ENCODE measurements at places on chromosomes 7 and 10.

DNA sequence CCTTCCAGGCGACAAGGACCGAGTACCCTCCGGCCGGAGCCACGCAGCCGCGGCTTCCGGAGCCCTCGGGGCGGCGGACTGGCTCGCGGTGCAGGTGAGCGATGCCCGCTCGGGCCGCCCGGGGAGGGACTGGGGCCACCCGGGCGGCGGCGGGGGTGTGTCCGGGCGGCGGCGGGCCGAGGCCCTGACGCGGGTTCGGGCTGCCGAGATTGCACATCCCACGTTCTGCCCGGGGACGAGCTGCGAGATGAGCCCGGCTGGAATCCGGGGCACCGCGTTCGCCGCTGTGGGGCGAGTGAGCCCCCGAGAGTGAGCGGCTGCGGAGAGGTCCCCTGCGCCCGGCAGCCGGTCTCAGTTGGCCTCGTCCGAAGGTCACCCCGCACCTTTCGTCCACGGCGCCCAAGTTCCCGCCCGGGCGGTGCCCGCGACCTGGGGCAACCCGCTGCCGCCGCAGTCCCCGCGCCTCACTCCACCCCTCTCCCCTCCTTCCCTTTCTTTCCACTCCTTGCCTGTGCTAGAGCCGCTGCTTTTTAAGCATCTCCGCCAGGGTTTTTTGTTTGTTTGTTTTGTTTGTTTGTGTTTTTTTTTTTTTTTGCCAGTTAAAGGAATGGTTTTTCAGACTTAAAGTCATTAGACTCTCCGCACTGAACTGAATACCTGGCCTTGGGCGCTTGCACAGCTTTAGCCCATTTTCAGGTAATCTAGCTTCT, 515 bp downstream of the RALA start:
- DNase-seq: no peak

DNA sequence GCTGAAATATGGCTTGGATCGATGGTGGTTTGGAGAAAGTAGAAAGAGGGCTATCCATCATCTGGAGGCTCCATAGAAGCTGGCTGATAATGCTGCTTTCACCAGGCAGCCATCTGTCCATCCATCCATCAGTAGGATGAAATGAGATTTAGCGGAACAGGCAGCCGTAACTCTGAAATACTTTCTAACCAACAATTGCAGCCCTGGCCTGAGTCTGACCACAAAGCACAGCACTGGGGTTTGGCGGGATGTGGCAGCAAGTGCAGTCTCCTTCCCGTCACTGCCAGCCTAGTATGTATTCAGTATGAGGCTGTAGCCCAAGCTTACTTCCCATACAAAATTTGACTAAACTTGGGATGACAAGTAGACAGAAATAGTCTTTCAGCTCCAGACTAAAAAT, 38.0 kb downstream of the R3HCC1L start:
- no peak for DNase-seq

DNA sequence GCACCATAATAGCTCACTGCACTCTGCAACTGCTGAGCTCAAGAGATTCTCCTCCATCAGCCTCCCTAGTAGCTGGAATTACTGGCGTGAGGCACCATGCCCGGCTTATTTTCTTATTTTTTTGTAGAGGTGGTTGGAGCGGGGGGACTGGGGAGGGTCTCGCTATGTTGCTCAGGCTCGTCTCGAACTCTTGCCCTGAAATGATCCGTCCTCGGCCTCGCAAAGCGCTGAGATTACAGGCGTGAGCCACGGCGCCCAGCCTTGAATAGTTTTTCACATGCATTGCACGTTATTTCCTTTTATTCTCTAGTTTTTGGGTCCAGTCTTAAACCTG, 526 bp upstream of the LAMTOR4 start:
- no peak for DNase-seq

DNA sequence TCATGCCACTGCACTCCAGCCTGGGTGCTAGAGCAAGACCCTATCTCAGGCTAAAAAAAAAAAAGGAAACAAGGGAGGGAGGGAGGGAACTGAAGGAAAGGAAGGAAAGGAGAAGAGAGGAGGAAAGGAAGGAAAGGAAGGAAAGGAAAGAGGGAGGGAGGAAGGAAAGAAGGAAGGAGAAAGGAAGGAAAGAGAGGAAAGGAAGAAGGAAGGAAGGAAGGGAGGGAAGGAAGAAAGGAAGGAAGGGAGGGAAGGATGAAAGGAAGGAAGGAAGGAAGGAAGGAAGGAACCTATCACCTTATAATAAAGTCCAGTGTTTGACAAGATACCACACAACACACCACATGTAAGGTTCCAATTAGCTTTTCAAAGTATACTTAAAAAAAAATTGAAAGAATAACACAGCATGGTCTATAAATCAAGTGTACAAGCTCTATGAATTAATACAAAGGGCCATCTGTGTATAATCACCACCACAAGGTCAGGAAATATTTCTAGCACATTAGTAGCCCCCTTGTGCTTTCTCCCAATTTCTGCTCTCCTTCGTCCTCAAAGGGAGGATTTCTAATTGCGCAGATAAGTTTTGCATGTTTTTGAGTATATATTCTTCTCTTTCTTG, 26.4 kb downstream of the RNF216 start:
- DNase-seq: no peak

DNA sequence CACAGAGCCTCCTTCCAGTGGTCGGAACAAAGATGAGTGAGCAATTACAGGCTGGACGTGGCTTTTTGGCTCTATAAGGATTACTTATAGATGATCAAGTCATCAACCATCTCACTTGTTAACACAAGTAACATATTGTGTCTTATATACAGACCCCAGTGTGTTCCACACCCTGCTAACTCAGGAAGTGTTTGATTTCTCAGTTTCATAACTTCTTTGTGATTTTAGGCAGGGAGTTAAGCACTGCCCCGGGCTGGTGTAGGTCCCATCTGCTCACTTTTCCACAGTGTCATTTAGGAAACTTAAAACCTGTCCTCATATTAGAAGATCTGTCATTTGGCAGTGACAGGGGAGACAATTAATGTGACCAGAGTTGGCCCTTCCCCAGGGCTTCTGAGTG, 6.2 kb downstream of the FOXI2 start:
- DNase-seq: no peak

- DNase-seq: no peak
Observed at GRCh38 chr7:15832996-15833395, 146.5 kb upstream of the MEOX2 start.

DNA sequence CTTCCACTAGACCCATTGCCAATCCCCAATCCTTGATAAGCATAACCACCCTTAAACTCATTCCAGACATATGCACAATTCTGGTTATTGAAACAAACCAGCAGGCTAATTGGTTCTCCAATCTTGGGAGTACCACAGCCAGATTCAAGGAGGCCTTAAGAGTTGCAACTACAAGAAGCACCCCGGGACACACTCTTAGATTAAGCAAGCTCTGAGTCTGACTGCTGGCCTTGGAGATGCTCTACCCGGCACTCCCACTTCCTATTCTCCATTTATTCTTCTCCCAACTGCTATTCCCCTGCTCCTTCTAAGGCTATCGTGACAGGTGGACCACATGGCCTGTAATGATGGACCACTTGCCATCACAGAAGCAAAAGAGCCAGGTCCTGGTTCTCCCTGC, 40.3 kb downstream of the CYTH3 start:
- no peak for DNase-seq

GRCh38 chr7:79610748-79611304, 157.4 kb upstream of the MAGI2 start:
- DNase-seq: no peak

GRCh38 chr7:121330053-121330833, 1.4 kb downstream of the WNT16 start:
- DNase-seq: no peak

DNA sequence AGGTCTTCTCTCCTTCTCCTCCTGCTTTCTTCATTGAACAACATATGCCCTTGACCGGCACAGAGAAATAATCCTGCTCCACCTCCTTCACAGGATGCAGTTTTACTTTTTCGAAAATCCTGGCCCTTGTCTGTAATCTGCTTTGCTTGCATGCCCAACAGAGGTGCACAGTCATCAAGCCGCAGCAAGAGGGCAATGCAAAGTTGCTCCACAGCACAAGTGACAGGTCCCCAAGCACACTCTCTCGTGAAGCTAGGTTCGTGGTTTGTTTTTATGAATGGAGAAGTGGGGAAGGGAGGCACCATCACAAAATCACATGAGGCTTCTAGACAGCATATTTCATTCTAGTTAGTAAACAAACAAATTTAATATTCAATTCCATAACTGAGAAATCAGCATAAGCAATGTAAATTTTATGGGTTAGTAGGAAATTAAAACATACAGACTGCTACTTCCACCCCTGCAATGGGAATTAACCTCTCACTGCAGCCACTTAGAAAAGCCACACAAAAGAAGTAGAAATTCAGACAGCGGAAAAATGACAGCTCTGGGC, 178.8 kb downstream of the TPK1 start:
- DNase-seq: no peak

DNA sequence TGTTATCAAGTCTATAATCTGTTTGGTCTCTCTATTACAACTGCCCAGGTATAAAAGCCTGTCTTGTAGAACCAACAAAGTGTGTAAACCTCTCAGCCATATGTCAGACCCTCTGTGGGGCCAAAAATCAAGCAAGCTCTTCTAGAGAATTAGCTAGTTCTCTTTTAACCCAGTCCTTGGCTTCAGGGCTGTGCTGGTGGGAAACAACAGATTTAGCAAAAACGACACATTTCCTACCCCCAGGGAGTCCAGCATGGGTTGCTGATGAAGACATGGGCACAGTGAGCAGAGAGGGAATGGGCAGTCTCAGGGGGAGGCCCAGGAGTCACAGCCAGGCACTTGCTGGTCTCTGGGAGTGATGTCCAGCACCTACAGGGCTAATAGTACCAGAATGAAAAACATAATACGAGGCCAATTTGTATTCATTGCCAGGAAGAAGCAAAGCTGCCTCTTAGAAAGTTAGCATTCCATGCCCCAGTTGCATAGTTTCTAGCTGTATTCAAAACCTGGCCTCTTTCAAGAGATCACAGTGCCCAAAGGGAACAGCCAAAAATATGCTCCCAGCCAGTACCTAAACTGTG, 80.1 kb downstream of the FRMD4A start:
- no peak for DNase-seq

DNA sequence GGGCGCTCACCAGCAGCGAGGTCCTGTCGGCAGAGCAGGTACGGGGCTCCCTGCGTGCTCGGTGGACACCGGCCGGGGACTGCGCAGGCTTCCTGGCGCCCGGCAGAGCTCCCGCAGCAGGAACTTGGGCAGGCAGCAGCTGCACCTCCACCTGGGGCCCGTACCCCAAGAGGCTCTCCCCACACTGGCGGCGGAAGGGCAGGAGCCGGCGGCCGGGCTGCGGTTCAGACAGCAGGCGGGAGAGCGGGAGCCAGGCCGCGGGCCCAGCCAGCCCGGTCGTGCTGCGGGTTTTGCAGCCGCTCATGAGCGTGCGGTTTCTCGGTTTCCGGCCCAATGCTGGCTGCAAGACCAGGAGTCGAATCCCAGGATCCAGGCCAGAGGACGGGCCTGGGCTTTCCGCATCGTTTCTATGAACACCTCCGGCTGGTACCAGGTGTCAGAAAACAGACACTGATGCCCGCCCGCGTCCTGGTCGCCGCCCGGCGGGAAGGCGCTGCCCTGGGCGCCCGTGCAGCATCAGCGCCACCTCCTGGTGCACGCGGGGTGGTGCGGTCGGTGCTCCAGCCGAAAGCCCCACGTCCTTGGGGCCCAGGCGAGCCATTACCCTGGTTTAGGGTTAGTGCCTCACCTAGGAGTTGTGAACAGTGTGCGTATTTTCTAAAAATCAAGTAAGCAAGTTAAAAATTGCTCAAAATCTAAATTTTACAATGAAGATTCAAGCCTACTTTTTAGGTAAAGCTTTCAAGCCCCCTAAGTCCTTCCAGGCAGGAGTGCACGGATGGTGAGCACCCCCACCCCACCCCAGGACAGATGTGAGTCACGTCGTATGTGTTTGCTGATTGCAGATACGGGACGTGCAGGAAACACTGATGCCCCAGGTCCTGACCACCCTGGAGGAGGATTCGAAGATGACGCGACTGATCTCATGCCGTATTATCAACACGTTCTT, 47.4 kb upstream of the PRKAR1B start:
- DNase-seq: no peak

DNA sequence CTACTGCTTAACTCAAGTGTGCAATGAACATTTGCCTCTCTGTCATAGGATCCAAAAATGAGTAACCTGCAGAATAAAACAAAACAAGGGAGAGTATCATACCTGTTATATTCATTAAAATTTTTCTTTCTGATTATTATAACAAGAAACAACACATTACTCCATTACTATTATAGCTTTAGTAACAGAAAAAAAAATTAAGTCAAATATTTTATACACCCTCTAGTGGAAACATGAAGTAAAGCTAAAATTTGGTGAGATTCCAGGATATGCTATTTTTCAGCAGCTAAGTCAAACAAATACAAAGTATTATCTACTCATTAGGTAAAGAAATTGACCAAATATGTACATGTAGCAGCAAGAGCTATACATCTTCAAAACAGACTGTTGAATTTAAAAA, 56.3 kb downstream of the PDZD8 start:
- DNase-seq: no peak

DNA sequence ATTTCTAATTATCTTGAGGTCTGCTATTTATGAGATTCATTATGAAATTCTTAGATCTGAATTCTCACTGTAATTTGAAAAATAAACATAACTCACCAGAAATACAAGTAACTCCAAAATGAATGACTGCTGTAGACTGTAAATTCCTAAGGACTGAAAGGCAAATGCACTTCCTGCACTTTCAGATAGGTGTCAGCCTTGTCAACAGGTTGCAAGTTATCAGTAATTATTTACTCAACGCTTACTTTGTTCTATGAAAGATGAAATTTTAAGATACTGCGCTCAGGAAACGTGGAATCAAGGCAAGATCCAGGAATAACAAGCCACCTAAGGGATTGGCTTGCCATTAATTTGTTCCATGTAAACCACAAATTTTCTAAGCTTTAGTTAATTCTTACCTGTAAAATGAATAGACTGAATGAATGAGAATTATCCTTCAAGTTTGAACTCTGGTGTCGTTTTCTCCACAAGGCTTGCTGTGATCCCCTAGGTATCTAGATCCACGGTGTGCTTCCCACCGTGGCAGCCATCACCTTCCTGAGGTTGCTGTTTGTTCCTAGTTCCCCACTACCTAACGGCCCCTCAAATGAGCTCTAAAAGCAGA, 12.6 kb downstream of the DHX32 start:
- no peak for DNase-seq

DNA sequence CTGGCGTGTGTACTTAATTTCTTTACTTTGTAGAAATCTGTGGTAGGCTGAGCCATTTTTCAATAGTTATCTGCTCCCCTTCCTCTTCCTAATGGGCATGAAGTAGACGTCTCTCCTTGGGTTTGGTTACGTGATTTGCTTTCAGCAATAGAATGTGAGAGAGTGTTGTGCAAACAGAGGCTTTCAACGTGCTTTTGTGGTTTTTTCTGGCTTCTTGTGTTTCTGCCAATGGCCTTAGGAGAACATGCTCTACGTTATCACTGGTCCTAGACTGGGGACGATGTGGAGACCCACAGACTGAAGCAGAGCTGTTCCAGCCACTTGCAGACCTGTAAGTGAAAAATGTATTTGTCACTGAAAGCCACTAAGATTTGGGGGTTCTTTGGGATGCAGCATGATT, 107.2 kb upstream of the NPTX2 start:
- DNase-seq: no peak

DNA sequence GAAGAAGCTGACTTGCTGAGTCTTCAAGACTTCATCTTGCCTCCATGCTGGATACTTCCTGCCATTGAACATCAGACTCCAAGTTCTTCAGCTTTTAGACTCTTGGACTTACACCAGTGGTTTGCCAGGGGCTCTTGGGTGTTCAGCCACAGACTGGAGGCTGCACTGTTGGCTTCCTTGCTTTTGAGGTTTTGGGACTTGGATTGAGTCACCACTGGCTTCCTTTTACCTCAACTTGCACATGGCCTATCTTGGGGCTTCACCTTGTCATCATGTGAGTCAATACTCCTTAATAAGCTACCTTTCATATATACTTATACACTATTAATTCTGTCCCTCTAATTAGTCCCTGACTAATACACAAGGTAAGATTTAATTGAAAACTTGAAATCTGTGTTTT, 361.7 kb upstream of the SEMA3C start:
- no peak for DNase-seq

All from cortex of kidney (tissue), 1 donor.